Activated T-cell treated with anti-CD3 and anti-CD28 coated beads for 48 hours (primary cell): ENCODE measurements at places on chromosomes 1 and 21.

GRCh38 chr1:212485571-212485912 is 52.8 kb downstream of the NENF start:
- DNase-seq, result no peak

DNA sequence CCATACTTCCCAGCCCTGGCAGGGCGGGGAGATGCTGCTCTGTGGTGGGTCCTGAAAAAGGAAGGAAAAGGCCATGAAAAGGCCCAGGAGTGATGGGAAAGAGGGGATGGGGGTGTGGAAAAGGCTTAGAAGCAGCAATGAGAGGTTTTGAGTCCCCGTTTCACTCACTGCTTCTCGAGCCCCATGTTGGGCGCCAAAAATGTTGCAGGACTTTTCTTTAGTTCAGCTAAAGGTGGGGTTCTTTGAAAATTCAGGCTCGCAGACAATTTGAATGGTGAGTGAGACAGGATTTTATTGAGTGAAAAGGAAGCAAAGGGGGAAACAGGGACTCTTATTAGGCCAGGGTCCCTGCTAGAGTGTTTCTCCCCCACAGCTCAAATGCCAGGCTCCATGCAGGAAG is 93.1 kb downstream of the MRPS6 start:
- no peak for DNase-seq

- DNase-seq, result peak; percentile 15
These were observed 207.6 kb upstream of the NFIA start for GRCh38 chr1:60874718-60875117.

- DNase-seq, result no peak
These were observed 208.8 kb downstream of the PLPP3 start for GRCh38 chr1:56370513-56370912.

GRCh38 chr21:34967509-34968289 is 81.4 kb downstream of the RUNX1 start:
- no peak for DNase-seq

- no peak for DNase-seq
These were observed 8.6 kb downstream of the ALPL start for GRCh38 chr1:21517660-21518480.
